ENCODE measurements at places on chromosomes 2 and 18. TPM values are rescaled to one million over a fixed set of nuclear protein-coding genes. Genes with fewer than 3 reads are reported as not detected.

Gene SPATA3
- not detected for polyA plus RNA-seq

Gene KIF5C
- 0.16 TPM for polyA plus RNA-seq

Gene UPP2
- polyA plus RNA-seq: not detected

Gene PFN4
- 0.55 TPM for polyA plus RNA-seq

Gene GCFC2
- polyA plus RNA-seq: 8.4 TPM

Gene SPR
- 18.2 TPM for polyA plus RNA-seq

Gene HS1BP3
- 13.4 TPM for polyA plus RNA-seq

Gene GPR39
- polyA plus RNA-seq: 0.65 TPM

Gene CYTIP
- 1.6 TPM for polyA plus RNA-seq

Gene DIPK1C
- polyA plus RNA-seq: 0.02 TPM

Gene IL36B
- polyA plus RNA-seq: 8.8 TPM

All from esophagus (tissue), 2 donors.